Skeletal muscle cell (primary cell): ENCODE measurements at places on chromosomes 6 and 20.

DNA sequence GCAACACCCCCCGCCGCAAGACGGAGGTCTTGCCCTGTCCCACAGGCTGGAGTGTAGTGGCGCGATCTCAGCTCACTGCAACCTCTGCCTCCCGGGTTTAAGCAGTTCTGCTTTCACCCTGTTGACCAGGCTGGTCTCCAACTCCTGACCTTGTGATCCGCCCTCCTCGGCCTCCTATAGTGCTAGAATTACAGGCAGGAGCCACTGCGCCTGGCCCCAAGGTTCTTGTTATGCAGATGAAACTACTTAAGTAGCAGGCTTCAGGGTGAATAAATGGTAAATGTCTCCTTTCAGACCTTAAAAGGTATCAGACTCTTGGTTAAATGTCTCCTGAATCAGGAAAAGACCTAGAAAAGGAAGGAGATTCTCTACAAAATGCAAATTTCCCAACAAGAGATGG is 95.4 kb upstream of the TMEM181 start:
- no peak for DNase-seq

- no peak for DNase-seq
Observed at GRCh38 chr6:89509777-89510281, 76.9 kb downstream of the ANKRD6 start.

- DNase-seq = no peak
Observed at GRCh38 chr6:89033461-89033860, 47.1 kb upstream of the PNRC1 start.

- DNase-seq = no peak
Observed at GRCh38 chr6:80364149-80364548, 257.7 kb downstream of the BCKDHB start.

- no peak for DNase-seq
Observed at GRCh38 chr6:139608466-139609261, 234.2 kb upstream of the CITED2 start.

- no peak for DNase-seq
Observed at GRCh38 chr6:4661391-4661790, 114.8 kb upstream of the CDYL start.

- no peak for DNase-seq
Observed at GRCh38 chr6:137779982-137780381, 87.1 kb upstream of the TNFAIP3 start.

DNA sequence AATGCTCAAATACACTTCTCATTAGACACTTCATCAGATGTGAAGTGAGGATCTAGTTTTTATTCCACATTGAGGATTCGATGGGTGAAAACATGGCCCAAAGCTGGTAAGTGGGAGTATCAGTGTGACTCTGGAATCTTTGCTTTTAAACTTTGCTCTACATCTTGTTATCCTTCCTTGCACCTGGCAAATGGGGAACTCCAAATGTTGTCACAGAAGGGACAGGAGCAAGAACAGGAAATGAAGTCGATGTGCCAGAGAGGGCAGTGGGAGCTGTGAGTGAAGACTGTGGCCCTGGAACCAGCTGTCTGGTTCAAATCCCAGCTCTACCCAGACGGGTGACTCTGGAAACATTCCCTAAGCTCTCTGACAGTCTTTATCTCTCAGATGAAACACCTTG is 86.7 kb upstream of the AGPAT4 start:
- no peak for DNase-seq

GRCh38 chr6:12951415-12951814 is 234.8 kb downstream of the PHACTR1 start:
- no peak for DNase-seq

GRCh38 chr20:10674684-10675449 is 1.1 kb upstream of the JAG1 start:
- no peak for DNase-seq

GRCh38 chr20:62047666-62048345 is 17.9 kb downstream of the TAF4 start:
- no peak for DNase-seq

- peak; percentile 51 for DNase-seq
Observed at GRCh38 chr6:155001482-155001881, 6.4 kb downstream of the TIAM2 start.

GRCh38 chr20:51342510-51343236 is 199.8 kb downstream of the NFATC2 start:
- DNase-seq = no peak

DNA sequence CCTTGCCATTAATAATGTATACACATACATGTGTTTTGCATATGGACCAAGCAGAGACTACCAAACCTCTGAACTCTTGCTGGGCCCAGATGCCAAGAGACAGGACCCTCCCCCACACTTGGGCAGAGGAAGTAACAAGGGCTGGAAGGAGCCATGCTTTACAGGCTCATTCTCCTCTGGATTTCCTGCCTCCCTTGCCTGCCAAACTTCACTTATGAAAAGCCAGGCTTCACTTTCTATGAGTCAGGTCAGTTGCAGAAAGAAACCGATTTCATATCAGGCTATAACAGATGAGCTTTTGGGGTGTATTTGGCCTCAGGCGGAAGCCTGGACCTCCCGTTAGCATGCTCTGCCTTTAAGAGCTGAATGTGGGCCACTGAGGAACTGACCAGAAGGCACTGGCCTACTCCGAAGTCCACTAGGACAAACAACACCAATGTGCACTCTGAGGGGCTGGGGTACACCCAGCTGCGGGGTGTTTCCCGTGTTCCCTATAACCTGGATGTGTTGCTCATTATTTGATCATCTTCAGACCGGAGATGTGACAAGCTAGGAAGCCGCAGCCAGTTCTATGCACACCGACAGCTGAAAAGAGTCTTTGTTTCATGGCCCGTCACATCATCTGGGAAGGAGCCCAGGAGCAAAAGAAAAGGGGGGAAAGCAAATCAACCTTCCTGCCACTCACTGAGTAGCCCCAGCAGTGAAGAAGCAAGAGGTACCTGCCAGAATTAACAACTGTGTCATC is 28.5 kb downstream of the HAO1 start:
- DNase-seq = no peak

DNA sequence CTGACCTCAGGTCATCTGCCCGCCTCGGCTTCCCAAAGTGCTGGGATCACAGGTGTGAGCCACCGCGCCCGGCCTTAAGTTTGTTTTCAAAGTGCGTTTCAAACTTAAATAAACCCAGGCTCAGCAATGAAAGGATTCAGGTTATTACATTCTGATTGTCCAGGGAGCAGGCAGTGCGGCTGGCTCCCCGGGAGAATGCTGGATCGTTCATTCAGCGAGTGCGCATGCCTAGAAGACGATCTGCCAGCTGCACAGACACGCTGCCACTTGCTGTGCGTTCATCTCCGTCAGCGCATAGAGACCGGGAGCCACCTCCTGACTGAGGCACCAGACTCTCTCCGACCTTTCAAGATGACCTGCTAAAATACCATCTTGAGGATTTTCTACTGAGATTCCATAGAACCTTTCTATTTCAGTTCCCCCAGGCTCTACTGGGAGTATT is 163.9 kb upstream of the ZNF217 start:
- no peak for DNase-seq

DNA sequence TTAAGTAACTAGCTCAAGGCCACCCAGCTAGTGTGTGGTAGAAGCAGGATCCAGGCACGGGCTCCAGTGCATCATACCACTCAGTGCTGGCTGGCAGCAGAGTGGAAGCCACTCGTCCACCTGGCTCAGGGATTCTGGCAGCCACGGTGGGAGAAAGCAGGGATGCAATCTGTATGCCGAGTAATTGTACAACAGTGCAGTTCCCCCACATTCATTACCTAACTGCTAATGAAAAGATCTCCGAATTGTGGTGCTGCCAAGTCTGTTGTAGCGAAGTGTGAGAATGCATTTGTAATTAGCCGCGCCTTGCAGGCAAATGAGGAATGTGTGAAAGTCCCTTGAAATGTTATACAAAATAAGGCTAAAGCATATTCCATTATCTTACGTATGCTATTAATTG is 29.0 kb downstream of the KCNG1 start:
- no peak for DNase-seq

GRCh38 chr20:53755733-53756531 is 162.3 kb upstream of the ZNF217 start:
- DNase-seq = no peak

- no peak for DNase-seq
Observed at GRCh38 chr20:10565922-10566897, 107.6 kb downstream of the JAG1 start.

GRCh38 chr6:157092736-157093135 is 230.6 kb downstream of the TMEM242 start:
- no peak for DNase-seq

DNA sequence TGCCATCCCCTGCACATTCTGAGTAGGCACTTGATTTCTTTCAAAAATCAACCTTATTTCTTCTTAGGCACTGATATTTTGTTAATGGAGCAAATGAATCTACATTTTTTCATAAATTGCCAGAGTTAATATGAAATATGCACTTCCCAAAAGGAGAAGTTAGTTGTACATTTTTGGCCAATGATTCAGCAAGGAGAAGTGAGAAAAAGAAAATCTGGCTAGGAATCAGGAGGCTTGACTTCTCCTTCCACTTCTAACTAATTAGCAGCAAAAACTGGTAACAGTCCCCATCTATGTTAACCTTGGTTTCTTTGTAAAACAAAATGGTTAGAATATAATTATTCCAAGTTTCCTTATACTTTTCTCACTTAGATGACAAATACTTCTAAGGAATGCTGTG is 7.0 kb upstream of the DSE start:
- DNase-seq = no peak

DNA sequence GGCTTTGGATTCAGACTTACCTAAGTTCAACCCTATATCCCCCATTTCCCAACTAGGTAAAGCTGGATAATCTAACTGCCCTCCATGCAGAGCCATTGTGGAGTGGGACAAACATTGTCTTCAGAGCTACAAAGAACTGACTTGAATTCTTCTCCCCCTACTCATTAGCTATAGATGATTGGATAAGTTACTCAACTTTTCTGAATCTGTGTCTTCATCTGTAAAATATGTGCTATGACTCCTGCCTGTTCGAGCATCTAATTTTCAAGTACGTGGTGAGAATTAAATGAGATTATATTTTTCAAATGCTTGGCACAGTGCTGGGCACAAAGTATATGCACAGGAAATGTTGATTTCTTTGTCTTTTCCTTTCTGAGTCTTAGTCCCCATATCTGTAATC is 240.3 kb upstream of the TCF21 start:
- DNase-seq = no peak

GRCh38 chr6:25944688-25945574 is 14.4 kb upstream of the SLC17A2 start:
- DNase-seq = no peak

GRCh38 chr6:166540631-166541331 is 45.7 kb downstream of the RAMACL start:
- no peak for DNase-seq
